ENCODE measurements at places on chromosomes 1 and 21.

- no peak for DNase-seq
Measured at GRCh38 chr1:169049258-169049938, 57.1 kb upstream of the ATP1B1 start.

- DNase-seq: no peak
Measured at GRCh38 chr1:206685334-206685768, 646 bp downstream of the MAPKAPK2 start.

DNA sequence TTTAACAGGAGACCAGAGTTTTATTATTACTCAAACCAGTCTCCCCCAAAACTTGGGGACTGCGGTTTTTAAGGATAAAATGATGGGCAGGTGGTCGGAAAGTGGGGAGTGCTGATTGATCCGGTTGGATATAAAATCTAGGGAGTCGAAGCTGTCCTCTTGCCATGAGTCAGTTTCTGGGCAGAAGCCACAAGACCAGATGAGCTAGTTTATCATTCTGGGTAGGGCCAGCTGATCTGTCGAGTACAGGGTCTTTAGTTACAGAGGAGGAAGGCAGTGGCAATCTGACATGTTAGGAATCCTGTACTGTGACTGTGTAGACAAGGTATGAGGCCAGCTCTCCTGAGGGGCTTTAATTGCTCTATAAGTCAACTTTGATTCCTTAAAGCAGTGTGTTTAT lies 22.9 kb upstream of the FOXE3 start:
- no peak for DNase-seq

DNA sequence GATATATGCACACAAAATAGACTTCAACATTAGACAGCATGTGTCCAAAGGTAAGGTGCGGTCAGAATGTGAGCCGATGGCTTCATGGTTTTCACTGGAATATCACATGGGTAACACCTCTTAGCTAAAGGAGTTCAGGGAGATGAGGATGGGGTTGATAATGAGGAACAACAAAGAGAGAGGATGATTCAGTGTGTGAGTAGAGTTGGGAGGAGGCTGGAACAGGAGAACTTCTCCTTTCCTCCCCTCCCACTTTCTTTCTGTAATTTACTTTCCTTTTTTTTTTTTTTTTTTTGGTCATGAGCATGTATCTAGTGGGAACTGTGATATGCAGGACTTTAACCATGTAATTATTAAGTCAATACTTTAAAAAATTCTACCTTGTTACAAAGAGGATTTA lies 99.4 kb downstream of the FASLG start:
- peak; percentile 60 for DNase-seq

DNA sequence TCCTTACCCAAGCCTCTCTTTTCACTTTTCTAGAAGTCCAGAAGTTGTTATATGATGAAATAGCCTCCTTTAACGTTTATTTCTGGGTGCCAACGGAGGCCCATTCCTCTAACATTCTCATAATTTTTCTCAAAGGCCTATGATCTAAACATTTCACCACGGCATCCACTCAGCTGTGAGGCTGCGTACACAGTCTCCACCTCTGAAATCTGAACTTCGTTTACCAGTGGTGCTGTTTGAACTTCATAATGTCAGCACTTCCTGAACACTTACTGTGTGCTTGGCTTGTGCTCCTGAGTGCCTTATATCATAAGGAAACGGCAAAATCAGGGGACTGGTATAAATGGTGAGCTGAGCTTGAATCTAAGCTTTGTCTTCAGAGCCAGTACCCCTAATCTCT lies 12.0 kb upstream of the RBP7 start:
- DNase-seq: no peak

- no peak for DNase-seq
Measured at GRCh38 chr1:172384656-172385055, 35.8 kb upstream of the C1orf105 start.

GRCh38 chr1:19410393-19410792 lies 74.9 kb downstream of the CAPZB start:
- DNase-seq: no peak

GRCh38 chr1:20511518-20512428 lies 3.8 kb upstream of the MUL1 start:
- DNase-seq: no peak

- DNase-seq: no peak
Measured at GRCh38 chr1:219347376-219347775, 173.7 kb downstream of the LYPLAL1 start.

DNA sequence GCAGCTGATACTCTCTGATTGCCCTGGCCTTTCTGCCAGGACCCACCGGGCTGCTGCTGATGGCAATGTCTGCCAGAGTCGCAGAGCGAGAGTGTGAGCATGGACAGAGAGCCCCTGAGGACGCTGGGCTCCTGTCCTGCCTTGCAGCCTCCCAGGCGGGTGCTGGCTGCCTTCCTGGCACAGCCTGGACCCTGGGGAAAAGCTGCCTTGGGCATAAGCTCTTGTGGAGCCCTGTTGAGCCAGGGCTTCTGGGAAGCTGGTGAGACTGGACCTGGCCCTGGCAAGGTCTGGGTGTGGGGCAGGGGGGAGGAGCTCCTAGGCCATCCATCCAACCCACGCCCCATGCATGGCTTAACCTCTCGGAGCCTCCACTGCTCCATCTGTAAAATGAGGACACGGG lies 105.8 kb upstream of the WNT4 start:
- no peak for DNase-seq

- no peak for DNase-seq
Measured at GRCh38 chr1:107152395-107152794, 11.6 kb downstream of the NTNG1 start.

GRCh38 chr1:29532285-29532684 lies 296.0 kb downstream of the PTPRU start:
- no peak for DNase-seq

- peak; percentile 99 for DNase-seq
Measured at GRCh38 chr21:15437883-15438282, 291.9 kb upstream of the USP25 start.

- DNase-seq: no peak
Measured at GRCh38 chr1:24803987-24804530, 58.8 kb downstream of the CLIC4 start.

DNA sequence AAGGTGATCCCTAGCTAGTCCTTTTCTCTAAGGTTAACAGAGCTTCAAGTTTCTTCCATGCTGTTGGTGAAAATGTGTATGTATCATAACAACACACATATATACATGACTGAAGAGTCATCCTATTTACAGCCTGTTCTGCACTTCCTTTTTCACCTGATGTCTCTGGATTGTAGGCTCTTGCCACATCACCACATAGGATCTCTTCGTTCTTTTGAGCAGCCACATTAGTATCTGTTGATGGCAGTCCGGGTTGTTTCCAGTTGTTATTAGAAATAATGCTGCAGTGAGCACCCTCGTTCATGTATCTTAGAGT lies 19.7 kb downstream of the MRPL37 start:
- DNase-seq: no peak

GRCh38 chr1:107232426-107232825 lies 91.6 kb downstream of the NTNG1 start:
- DNase-seq: no peak

DNA sequence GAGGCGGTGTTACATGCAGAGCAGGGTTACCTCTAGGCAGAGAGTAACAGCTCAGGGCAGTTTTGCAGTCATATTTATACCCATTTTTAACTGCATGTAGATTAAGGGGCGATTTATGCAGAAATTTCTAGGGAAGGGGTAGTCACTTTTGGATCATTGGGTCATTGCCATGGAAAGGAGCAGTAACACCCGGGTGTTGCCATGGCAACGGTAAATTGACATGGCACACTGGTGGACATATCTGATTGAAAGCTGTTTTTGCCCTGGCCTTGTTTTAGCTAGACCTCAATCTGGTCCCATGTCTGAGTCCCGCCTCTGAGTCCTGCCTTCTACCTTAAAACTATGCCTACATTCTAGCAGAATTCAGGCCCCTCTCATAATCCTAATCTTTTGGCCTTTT lies 11.8 kb upstream of the USP1 start:
- no peak for DNase-seq

DNA sequence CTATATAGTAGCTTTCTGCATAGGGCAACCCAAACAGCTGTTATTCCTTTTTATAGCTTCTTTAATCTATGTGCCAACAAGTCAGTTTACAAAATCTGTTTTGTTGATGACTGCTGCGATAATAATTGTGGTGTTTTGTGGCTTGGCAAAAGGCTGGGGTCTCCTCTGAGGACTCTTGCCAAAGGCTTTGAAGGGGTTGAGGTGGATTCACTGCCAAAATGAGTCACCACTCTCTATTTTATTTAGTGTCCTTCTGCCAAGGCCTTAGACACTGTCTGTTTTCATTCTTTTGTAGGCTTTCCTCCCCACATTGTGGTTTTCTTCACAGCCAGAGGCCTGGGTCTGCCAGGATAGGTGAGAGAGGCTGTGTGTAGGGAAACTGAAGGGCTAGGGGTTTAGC lies 161.8 kb downstream of the NFIA start:
- DNase-seq: no peak

GRCh38 chr1:200366577-200367253 lies 43.1 kb downstream of the ZNF281 start:
- peak; percentile 35 for DNase-seq

- peak; percentile 60 for DNase-seq
Measured at GRCh38 chr1:32962248-32962896, 2.2 kb downstream of the RNF19B start.

DNA sequence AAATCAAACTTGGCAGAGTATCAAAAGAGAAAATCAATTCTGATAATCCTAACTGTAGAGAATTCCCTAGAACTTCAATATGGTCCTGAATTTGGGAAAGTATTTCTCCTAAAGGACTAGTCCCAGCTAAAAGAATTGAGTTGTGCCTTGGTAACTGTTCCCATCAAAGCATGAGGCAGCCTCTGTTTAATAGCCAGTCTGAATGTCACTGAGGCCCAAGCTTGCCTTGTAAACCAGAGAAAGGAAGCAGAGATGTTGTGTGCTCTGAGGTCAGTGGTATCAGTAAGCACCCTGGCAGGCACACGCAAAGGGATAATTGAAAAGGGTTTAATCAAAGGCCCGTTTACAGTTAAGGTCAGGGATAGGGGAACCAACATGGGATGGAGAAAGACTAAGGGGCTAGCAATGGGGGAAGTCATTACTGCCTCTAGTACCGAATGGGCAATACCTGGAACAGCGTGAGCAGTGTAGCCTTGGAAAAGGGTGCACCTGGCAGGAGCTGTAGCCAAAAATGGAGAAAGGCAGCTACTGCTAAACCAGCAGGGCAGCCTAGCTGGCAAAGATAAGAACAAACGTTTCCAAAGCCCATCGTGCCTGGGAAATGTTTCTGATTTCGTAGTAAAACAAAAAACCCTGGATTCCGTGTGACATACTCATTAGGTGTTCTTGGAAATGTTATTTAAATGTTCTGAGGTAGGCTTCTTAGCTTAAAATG lies 635.5 kb downstream of the PLPP3 start:
- no peak for DNase-seq

DNA sequence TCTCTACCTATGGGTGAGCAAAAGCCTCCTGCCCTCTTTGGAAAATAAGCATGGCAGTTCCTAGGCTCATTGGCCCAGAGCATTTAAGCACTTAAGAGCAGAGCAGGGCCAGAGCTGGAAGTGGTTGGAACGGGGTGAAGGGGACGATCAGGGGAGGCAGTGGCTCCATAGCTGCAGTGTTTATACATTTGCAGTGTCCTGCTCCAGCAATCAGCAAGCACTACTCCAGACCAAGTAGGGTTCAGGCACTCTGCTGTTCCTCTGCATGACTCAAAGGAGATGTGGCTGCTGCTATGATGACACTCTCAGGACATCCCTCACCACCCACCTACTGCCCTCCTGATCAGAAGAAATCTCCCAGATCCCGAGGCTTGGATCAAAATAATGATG lies 55.0 kb downstream of the TRABD2B start:
- no peak for DNase-seq

DNA sequence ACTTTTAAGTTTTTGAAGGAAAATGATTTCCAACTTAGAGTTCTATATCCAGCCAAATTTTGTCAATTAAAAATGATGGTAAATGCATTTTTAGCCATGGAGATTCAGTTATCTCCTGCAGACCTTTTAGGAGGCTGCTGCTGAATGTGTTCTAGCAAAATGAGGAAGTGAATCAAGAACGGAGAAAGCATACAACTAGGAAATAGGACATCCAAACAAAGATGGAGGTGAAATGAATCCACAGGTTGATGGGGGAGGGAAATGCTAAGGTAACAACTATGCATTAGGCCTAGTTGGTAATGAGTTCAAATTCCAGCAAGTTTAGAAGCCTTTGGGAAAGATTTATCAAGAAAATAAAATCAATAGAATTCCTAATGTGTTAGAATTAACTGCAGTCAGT lies 80.5 kb downstream of the FNBP1L start:
- DNase-seq: peak; percentile 48

DNA sequence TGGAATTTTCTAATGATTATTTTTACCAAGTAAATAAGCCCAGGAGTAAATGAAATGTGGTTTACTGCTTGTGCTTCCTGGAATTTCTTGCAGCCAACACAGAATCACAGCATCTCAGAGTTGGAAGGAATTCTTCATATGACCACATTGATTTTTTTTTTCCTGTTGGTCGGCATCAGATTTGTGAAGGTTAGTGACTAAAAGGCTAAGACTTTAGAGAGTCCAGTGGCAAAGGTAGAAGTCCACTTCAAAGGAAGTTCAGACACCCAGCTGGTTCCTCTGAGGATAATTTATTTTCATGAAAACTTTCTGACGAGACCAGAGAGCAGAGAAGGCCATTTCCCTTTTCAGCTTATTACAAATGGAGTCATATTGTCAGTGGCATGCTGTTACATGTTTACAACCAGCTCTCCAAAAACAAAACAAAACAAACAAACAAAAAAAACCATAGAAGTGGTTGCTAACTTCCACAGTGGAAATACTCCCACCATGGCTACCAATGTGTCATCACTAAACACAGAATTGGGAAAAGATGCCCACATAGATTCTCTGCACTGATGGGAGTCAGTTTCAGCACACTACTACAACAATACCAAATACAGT lies 77.2 kb upstream of the CDC42BPA start:
- DNase-seq: peak; percentile 5

DNA sequence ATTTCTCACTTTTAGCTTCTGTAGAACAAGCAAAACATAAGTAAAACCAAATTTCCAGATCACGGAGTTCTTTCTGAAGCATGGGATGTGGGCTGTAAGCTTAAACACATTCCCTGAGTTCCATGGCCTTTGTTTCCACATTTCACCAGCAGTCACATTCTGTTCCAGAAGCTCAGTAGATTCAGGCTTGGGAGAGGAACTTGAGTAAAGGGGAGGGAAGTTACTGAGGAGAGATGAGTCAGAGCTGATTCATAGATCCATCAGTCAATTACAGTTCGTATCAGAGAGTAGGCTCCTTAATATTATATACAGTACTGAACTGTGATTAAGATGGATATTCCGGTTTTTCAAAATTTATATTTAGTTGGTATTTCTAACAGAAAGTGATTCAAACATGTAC lies 614.3 kb downstream of the NCAM2 start:
- DNase-seq: peak; percentile 56

- peak; percentile 80 for DNase-seq
Measured at GRCh38 chr1:203178821-203179666, 3.4 kb upstream of the MYBPH start.

- DNase-seq: no peak
Measured at GRCh38 chr1:25811384-25812082, 8.2 kb upstream of the MTFR1L start.

- no peak for DNase-seq
Measured at GRCh38 chr21:34583926-34584563, 30.9 kb downstream of the RCAN1 start.

GRCh38 chr1:10456048-10456447 lies 6.2 kb downstream of the CORT start:
- no peak for DNase-seq
